HAP-1 (cell line): ENCODE measurements at places on chromosomes 2 and 18.

- DNase-seq = no peak
These were observed 15.9 kb downstream of the SCG2 start for GRCh38 chr2:223586261-223586660.

GRCh38 chr2:206979922-206980321, 40.6 kb downstream of the CPO start:
- no peak for DNase-seq

- DNase-seq = no peak
These were observed 331.3 kb downstream of the SS18 start for GRCh38 chr18:25759111-25759510.

- DNase-seq = no peak
These were observed 128.7 kb upstream of the L3MBTL4 start for GRCh38 chr18:6543330-6543908.

DNA sequence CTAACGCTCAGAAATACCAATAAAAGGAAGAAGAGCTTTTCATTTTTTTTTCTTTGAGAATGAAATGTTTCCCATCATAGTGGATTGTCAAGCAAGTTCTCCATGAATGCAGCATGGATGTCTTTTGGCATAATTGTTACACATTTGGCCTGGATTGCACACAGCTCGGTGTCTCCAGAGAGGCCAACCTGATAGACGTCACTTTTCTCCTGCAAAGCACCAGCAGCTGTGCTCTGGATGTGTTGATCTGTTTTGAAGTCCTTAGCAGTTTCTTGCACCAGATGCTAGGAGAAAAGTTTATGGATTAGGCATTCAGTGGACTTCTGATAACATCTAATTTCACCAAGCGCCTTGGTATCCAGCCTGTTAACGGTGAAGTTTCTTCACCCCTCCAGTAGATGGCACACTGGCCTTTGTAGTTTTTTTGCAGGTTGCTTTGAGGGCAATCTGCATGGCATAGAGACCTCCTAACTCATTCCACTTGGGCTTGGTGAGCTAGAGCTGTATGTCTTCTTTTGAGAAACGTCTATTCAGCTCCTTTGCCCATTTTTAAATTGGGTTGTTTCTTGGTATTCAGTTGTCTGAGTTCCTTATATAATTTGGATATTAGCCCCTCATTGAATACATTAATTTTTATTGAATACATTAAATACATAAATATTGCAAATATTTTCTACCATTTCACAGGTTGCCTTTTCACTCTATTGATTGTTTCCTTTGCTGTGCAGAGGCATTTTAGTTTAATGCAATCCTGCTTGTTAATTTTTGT, 59.7 kb downstream of the PTH2R start:
- DNase-seq = peak; percentile 22

- no peak for DNase-seq
These were observed 20.3 kb downstream of the AGAP1 start for GRCh38 chr2:235513984-235514626.

GRCh38 chr2:119462574-119462973, 30.9 kb downstream of the TMEM37 start:
- DNase-seq = no peak

- DNase-seq = no peak
These were observed 199.8 kb upstream of the HDAC4 start for GRCh38 chr2:239600650-239601049.

- no peak for DNase-seq
These were observed 117.9 kb downstream of the TANC1 start for GRCh38 chr2:159086342-159086741.

DNA sequence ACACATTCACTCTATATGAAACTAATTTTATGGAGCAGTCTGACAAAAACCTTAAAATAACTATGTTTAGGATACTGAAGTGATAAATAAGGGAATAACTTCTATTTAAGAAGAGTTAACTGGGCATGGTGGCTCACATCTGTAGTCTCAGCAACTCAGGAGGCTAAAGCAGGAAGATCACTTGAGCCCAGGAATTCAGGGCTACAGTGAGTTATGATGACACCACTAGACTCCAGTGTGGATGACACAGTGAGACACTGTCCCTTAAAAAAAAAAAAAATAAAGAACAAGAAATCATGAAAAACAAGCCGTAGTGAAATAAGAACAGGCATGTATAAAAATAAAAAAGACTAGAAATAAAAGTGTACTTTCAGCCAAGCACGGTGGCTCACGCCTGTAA, 82.0 kb downstream of the THADA start:
- DNase-seq = no peak

DNA sequence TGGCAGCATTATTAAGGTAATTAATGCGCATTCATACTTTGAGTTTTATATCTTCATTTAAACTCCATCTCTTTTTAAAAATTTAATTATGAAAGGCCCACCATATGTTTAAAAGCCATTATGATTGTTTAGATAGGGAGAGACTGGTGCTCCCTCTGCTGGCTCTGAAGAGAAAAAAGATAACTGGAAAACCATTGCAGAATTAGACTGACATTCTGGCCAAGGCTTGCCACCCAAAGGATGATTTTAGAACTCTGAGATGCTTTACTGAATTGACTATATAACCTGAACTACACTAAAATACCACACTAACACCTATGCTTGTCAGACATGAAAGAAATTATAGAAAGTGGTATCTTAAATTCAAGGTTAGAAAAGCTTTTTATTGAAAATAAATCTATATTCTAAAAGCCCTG, 127.6 kb upstream of the SPOPL start:
- peak; percentile 74 for DNase-seq

DNA sequence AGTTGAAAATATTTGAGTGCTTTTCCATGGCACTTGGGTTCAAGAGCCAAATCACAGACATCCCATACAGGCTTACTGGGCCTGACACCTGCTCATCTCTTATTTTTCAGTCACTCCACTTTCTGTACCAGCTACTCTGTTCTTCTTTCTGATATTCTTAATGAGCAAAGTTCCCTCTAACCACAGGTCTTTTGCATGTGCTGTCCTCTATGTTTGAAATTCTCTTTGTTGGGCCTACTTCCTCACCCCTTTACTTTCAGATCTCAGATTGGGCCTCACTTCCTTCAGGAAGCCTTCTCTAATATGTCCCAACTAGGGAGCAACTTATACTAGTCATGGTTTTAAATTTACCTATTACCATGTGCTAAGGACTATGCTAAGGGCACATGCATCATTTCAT, 81.8 kb upstream of the RBMS1 start:
- no peak for DNase-seq

- DNase-seq = no peak
These were observed 183.2 kb upstream of the SLC39A10 start for GRCh38 chr2:195473862-195474261.

DNA sequence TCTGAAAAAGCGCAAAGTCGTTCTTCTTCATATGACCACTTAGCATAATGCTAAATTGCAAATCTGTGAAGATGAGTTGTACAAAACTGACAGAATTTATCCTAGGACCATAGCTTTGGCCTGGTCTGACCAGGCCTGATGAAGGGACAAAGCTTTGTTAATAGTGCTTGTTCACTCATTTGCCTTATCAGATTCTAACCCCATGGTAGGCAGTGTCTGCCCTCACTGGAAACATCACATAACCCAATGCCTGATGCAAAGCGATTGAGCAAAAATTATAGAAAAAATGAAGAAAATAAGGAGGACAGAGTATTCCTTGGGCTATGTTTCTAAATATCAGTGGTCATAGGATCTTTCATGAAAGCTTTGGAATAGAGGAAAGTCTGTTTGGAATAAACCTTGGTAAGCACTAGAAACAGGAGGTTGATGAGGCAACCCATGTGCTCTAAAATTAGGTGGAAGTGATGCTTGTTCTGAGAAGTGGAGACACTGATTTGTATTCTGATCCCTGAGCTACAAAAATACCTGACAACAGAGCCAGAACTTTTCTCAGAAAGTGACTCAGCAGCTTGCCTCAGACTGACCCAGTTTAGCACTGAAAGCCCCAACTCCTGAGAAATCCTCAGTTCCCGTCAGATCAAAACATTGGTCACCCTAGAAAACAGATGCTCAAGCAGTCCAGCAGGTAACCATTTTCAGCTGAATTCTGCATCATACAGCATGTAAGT, 131.4 kb upstream of the MAPRE2 start:
- no peak for DNase-seq

GRCh38 chr18:23542461-23542860, 39.1 kb downstream of the RMC1 start:
- no peak for DNase-seq

- no peak for DNase-seq
These were observed 25.0 kb downstream of the CEP68 start for GRCh38 chr2:65081232-65081685.

- no peak for DNase-seq
These were observed 116.6 kb downstream of the RPIA start for GRCh38 chr2:88808083-88808482.

GRCh38 chr18:50439460-50440015, 64.7 kb downstream of the SKA1 start:
- no peak for DNase-seq

DNA sequence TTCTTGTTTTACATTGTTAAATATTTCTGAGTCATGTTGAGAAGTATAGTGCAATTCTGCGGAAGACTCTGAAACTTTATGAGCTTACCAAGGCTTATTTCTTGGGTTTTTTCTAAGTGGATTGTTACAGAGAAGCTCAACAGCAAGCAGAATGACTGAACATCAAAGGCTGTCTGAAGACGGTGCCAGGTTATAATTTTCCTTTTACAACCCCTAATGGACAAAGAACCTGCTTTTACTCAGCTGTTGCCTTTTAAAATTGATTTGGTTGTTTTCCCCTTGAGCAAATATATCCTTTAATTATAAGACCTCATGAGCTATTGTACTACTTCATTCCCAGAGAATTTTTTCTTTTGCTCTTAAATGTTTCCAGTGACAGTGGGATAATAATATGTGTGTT, 41.6 kb downstream of the LAMA3 start:
- DNase-seq = no peak

DNA sequence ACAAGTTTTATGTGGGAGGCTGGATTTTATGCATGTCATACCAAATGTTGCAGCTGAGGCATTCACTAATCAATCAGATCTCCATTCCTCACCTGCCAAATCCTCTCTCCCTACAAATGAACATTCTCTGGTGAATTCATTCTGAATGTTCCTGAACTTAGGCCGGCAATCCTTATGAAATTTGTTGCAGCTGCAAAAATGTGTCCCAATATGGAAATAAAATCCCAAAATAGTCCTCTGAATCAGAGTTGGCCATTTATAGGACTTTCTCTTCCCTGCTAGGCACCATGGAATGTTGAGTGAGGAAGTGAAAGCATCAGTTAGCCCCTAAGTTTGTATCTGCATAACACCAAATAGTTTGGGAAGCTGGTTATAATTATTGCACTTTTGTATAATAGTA, 25.6 kb downstream of the GCA start:
- no peak for DNase-seq

GRCh38 chr2:6203291-6203959, 511.2 kb downstream of the SOX11 start:
- DNase-seq = no peak

DNA sequence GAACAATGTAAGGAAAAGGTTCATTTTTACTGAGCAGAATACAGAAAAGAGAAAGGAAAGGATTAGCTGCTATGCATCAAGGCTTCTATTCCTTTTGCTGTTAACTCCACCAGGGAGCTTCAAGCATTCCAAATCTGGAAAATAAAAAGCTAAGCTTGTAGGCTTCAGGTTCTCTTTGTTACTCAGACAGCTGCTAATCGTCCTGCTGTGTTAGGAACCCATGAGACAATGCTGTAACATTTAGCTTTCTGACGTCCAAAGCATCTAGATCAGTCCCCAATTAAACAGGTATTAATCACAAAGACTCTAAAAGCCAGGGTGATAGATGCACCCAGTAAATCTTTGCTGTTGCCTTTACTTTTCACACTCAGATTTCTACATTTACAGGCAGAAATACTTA, 103.8 kb downstream of the EPHA4 start:
- no peak for DNase-seq

- DNase-seq = no peak
These were observed 18.2 kb upstream of the RESP18 start for GRCh38 chr2:219350710-219351221.

GRCh38 chr2:136823291-136823690, 57.9 kb downstream of the THSD7B start:
- DNase-seq = no peak

DNA sequence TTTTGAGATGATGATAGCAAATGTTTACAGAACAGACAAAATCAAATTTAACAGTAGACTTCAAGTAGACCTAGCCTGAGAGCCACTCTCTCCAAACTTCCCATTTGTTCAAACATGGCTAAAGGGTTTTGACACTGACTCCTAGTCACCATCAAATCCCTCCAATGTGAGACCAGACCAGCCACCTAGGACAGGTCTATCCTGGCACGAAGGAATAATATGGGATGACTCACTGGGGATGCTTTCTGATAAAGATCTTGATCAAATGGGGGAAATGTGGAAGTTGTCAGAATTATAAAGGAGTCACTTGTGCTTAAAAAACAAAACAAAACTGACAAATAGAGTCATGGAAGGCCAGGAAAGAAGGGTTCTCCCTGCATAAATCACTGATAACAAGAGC, 95.7 kb downstream of the EDAR start:
- DNase-seq = no peak

GRCh38 chr18:7878265-7879211, 311.4 kb downstream of the PTPRM start:
- DNase-seq = no peak

- no peak for DNase-seq
These were observed 86.3 kb upstream of the NPAS2 start for GRCh38 chr2:100733391-100734187.

GRCh38 chr2:45938649-45939511, 287.4 kb downstream of the PRKCE start:
- DNase-seq = peak; percentile 24

DNA sequence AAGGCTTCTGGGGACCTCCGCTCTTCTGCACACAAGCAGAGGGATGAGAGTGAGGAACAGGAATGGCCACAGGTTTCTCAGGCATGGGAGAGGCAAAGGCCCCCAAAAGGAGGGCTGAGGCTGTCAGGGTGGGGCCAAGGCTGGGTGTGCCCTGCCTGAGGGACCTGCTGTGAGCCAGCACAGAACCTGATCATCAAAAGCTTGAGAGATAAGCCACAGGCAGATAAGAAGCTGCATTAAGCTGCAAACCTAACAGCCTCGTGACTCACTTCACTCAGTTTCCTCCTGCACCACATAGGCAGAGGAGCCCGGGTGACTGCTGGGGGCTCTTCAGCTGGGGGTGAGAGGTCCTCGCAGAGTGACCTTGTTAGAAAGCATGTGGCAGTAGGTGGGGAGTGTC, 64.5 kb upstream of the LAPTM4A start:
- DNase-seq = no peak

DNA sequence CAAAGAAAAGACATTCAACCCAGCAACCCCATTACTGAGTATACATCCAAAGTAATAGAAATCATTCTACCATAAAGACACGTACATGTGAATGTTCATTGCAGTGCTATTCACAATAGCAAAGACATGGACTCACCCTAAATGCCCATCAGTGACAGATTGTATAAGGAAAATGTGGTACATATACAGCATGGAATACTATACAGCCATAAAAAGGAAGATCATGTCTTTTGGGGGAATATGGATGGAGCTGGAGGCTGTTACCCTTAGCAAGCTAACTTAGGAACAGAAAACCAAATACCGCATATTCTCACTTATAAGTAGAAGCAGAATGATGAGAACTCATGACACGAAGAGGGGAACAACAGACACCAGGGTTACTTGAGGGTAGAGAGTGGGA, 145.9 kb downstream of the GULP1 start:
- no peak for DNase-seq
